Smooth muscle cell of the coronary artery (primary cell): ENCODE measurements at places on chromosomes 13 and 19. TPM values are rescaled to one million over a fixed set of nuclear protein-coding genes. Genes with fewer than 3 reads are reported as not detected.

ABCA7 gene
- total RNA-seq, result 2.2 and 8.4 TPM in 2 replicates

NDUFA3 gene
- total RNA-seq, result 19.7 and 24.4 TPM in 2 replicates

VRK3 gene
- total RNA-seq, result 15.9 and 17.3 TPM in 2 replicates

ZNF419 gene
- 8.2 and 23.2 TPM in 2 replicates for total RNA-seq

KLF5 gene
- total RNA-seq, result 0.23 and 4.1 TPM in 2 replicates

GIPC3 gene
- total RNA-seq, result 0.08 TPM in 1 of 2 replicates, not detected in the other

TMEM38A gene
- 3.7 TPM in 2 replicates for total RNA-seq

ZNF726 gene
- 0.12 and 1.4 TPM in 2 replicates for total RNA-seq

SIAH3 gene
- not detected in 2 replicates for total RNA-seq

TEX29 gene
- total RNA-seq, result 0.15 and 3.6 TPM in 2 replicates

TTYH1 gene
- total RNA-seq, result not detected in 2 replicates

EXOC3L2 gene
- total RNA-seq, result under 0.01 TPM in 1 of 2 replicates, not detected in the other

TMEM150B gene
- total RNA-seq, result not detected in 2 replicates

TMC4 gene
- total RNA-seq, result 0.15 TPM in 1 of 2 replicates, not detected in the other

ZNF615 gene
- 10.7 and 17.6 TPM in 2 replicates for total RNA-seq

IGFL1 gene
- not detected in 2 replicates for total RNA-seq

ONECUT3 gene
- not detected in 2 replicates for total RNA-seq

TMEM91 gene
- total RNA-seq, result 2.3 and 6.1 TPM in 2 replicates

SIGLEC8 gene
- total RNA-seq, result not detected in 2 replicates
